ENCODE measurements at places on chromosomes 3 and 15. TPM values are rescaled to one million over a fixed set of nuclear protein-coding genes. Genes with fewer than 3 reads are reported as not detected.

SQOR gene
- total RNA-seq = 39.0 TPM

POPDC2 gene
- total RNA-seq = 4.2 TPM

PTH1R gene
- not detected for total RNA-seq

GOLGA6L7 gene
- not detected for total RNA-seq

SH2D7 gene
- total RNA-seq = not detected

THPO gene
- total RNA-seq = not detected

P2RY1 gene
- 0.22 TPM for total RNA-seq

ADPRH gene
- 3.7 TPM for total RNA-seq

GRCh38 chr3:181174676-181175233, 185.2 kb upstream of the DNAJC19 start:
- DNase-seq = no peak

GRCh38 chr15:74857671-74858368, 14.9 kb upstream of the ULK3 start:
- DNase-seq = no peak

- no peak for DNase-seq
Measured at GRCh38 chr3:8873740-8874139, 89.5 kb downstream of the RAD18 start.

DNA sequence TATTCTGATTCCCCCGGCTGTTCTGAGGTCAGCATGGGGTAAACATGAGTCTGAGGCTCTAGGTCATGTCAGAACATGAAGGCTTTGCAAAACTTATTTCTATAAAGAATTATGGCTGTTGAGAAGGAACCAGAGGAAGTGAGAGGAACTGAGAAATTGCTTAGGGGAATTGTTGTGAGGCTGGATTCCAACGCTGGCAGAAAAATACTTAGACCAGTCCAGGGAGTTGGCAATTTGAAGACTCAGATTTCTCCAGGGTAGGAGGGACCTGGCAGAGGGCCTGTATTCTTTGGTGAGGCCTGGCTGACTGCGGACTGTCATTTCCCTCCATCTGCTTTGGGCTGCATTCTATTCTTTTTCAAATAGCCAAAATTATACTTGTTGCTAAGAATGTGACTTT, 155.5 kb downstream of the PLD1 start:
- DNase-seq = no peak

- no peak for DNase-seq
Measured at GRCh38 chr3:27758083-27758482, 36.0 kb upstream of the EOMES start.

DNA sequence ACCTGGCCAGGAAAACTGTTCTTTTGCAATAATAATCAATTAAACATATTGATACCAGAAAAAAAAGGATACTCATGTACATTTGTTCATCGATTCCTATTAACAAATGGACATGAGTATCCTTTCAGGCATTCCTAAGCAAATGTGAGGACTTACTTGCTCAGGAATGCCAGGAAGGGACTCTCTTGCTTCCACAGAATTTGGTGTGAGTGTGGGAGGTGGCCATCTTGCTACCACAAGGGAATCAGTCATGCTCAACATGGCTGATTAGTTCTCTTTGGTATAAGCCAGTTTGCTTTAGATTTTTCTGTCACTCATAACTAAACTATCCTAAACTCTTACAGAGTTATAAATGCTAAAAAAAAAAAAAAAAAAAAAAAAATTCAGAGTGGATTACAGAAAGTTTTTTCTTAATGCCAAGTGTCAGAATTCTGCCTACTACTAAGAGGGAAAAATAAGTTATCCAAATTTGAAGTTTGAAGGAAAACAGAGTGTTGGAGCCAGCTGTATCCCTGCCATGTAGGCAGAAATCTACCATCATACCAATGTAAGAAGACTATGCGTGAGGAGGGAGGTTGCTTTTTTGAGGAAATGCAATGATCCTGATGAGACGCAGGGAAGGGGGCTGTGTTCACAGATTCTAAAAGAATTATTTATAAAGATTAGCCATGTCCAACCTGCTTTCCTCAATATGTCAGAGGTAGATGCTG, 98.7 kb downstream of the PLD1 start:
- no peak for DNase-seq

GRCh38 chr15:93212578-93212977, 123.6 kb upstream of the RGMA start:
- DNase-seq = no peak

- DNase-seq = no peak
Measured at GRCh38 chr3:115321400-115321805, 174.3 kb upstream of the ZBTB20 start.

DNA sequence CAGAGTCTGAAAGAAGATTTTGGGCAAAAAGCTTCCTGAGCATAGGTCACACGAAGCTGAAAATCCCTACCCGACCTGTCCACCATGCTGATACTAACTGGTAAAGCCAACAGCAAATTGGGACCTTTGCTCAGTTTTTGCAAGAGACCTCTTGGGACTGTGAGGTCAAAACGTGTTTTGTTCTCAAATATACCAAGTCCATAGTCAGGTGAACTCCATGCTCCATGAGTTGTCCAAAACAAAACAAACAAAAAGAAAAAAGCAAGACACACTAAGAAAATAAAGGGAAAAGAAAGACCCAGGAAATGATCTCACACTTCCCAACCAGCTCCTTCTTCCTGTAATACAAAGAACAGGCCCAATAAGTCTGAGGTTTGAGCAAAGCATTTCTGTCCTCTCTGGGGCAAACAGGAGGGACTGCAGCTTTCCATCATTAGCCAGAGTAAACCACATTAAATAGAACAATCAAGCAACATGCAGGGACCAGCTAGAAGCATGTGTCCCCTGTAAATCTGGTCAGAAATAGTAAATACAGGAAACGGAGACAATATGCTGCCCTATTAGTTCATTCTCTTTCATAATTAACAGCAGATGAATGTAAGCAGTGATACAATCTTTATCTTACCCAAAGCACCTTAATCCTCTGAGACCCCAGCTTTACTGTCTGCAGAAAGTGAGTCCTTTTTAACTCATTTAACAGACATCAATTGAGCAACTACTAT, 125.0 kb upstream of the LIPC start:
- DNase-seq = no peak

GRCh38 chr3:149061776-149062175, 24.6 kb downstream of the HLTF start:
- DNase-seq = no peak

DNA sequence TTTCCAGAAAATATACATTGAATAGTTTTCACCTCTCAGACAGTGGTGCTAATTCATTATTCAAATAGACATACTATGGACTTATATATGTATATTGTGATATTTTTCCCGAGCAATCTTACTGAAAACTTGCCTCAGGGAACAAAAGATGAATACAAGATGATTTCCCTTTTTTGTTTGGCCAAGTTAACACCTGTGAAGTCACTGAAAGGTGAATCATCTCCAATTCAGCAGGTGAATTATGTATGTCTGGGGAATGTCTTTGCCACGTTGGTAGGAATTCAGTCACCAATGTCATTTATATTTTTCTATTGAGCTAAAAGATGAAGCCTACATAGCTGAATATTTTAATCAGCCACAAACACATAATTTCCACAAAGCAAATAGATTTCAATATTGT, 88.2 kb downstream of the GPR156 start:
- DNase-seq = no peak

- DNase-seq = no peak
Measured at GRCh38 chr3:190532731-190533203, 18.9 kb downstream of the IL1RAP start.

DNA sequence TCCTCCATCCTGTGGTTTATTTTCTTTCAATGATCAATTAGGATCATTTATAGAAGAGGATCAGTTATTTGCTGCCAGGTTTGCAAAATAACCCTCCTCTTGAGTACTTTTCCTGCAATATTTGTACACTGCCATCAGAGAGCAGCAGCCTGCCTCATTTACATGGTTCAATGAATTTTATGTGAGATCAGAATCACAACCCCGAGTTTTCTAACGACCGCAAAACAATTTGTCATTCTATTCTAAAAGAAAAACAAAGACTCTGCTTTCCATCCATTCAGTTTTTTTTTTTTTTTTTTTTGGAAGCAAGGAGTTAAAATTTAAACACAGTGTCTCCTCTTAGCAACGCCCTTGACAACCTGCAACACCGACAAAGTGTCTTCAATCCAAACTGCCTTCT, 146.9 kb downstream of the RAB11A start:
- no peak for DNase-seq

GRCh38 chr3:108122276-108122675, 31.4 kb upstream of the CD47 start:
- DNase-seq = no peak

- DNase-seq = no peak
Measured at GRCh38 chr3:12194209-12194608, 35.5 kb upstream of the TIMP4 start.

DNA sequence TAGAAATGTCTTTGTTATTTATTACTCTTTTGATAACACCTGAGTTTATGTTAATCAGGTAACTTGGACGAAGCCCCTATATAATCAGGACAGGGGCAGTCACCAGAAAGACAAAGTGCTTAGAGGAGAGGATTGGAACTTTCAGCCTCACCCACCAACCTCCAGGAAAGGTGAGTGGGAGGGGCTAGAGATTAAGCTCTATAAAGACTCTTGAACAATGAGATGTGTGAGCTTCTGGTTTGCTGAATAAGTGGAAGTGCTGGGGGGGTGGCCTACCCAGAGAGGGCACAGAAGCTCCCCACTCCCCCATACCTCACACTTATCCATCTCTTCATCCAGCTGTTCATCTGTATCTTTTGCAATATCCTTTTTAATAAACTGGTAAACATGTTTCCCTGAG, 73.9 kb downstream of the TTBK2 start:
- no peak for DNase-seq

DNA sequence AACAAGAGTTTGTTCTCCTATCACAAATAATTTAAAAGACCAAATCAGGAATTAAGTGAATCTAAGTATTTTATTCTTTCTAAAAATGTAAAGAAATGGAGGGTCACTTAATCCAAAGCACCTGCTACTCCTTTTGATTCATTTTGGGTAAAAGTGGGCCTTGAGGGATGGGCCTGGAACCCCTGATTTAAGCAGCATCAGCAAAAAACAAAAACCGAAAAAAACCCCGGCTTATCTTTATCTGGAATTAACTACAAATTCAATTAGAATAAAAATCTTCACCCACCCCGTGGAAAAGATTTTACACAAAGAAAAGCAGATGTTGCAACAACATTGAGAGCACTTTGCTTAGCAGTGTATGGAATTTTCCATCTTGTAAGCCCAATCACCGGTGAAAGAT, 1018.2 kb downstream of the MCTP2 start:
- DNase-seq = no peak

DNA sequence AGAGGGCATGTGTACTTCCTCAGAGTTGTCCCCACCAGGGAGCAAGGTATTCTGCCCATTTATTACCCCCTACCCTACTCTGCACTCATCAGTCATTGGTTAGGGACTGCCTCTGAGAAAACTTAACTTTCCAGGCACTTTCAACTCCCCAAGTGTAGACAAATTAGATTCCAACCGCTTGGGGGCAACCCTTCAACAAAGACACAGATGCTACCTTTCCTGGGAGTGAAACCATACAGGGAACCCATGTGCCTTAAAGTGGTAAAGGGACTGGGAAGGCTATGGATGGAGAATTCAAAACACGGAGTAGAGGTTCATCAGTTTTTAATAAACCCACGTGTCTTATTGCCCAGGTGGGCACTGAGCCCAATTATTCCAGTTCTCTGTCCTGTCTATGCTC, 19.4 kb upstream of the UBE2E2 start:
- DNase-seq = no peak

- DNase-seq = no peak
Measured at GRCh38 chr3:87414271-87414670, 137.9 kb upstream of the POU1F1 start.

DNA sequence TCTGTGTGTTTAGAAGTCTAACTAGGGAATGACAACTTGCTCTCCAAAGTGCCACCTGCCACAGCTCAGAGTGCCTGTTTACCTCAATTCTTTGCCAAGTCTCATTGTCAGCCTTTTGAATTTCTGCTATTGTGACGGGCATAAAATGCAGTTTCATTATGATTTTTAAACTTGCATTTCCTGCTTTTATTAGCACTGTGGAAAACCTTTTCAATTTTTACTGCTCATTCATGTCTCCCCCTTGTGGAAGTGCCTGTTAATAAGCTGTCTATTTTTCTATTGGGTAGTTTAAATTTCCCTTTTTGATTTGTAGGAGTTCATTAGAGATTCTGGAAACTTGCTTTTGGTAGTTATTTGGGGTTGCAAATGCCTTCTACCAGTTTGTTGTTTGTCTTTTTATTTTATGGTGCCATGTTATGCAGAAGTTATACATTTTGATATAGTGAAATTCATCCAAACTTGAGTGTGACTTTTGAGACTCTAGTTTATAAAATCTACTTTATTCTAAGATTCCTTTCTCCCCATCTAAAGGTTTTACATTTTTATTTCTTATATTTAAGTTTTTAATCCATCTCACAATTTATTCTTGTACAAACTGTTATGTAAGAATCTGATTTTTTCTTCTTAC, 53.9 kb upstream of the FRMD4B start:
- DNase-seq = no peak

DNA sequence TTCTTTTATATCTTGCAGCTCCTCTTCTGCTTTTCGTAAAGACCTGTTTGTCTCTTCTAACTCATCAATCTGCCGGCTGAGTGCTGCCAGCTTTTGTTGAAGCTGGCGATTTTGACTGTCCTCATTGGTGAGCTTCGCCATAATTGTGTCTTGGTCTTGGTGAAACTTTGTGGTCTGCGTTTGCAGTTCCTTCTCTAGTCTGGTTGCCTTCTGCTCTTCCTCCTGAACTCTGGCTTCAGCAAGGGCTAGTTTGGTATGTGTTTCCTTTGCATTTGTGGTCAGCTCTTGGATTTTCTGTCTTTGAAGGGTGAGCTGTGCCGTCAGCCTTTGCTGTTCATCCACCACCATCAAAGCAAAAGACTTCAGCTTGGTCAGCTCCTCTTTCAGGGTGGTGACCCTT, 32.9 kb downstream of the CMSS1 start:
- DNase-seq = no peak

DNA sequence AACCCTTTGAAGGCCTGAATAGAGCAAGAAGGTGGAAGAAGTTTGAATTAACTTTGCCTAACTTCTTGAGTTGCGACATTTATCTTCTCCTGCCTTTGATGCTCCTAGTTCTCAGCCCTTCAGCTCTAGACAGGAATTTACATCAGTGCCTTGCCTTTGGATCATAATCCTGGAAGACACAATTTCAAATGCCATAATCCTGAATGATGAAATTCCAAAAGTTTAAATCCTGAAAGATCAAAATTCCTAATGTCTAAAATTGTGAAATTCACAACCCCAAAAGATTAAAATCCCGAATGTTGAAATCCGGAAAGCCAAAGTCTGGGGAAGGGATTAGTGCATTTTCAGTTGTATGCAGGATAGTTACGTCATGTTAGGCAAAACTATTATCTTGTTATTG, 166.6 kb upstream of the PDZRN3 start:
- no peak for DNase-seq

Measured in T-helper 17 cell (primary cell).